Right ventricle myocardium superior (tissue), 1 donor: ENCODE measurements at places on chromosomes 16 and 17. TPM values are rescaled to one million over a fixed set of nuclear protein-coding genes. Genes with fewer than 3 reads are reported as not detected.
A peak's percentile ranks its signal among the peaks of the same experiment; 100 is the strongest.

Gene ZNF75A
- 16.8 TPM for total RNA-seq

Gene SPATA22
- total RNA-seq = 0.51 TPM

Gene ZC3H18
- 23.5 TPM for total RNA-seq

Gene FOXL1
- total RNA-seq = 0.75 TPM

Gene CD79B
- 8.9 TPM for total RNA-seq

Gene PARD6A
- 3.2 TPM for total RNA-seq

Gene IRX5
- 11.6 TPM for total RNA-seq

Gene CTRL
- 0.78 TPM for total RNA-seq

- no peak for DNase-seq
Observed at GRCh38 chr16:3458852-3459361, 15.4 kb downstream of the NAA60 start.

DNA sequence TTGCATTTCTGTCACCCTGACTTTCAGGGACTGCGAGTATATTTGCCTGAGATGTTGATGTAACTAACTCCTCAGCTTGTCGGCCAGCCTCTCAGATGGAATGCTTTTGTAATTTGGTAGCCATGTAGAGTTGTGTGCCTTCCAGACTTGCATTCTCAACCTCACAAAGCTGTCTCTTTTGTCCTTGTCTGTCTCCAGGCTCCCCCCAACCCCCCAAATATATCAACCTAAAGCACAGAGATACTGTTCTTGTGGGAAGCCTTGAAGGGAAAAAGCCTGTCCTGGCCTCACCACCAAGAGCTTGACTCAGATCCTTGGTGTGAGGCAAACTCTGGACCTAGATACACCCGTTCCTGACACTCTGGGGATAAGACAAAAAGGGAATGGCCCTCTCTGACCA lies 18.4 kb downstream of the SAP30BP start:
- DNase-seq = no peak

DNA sequence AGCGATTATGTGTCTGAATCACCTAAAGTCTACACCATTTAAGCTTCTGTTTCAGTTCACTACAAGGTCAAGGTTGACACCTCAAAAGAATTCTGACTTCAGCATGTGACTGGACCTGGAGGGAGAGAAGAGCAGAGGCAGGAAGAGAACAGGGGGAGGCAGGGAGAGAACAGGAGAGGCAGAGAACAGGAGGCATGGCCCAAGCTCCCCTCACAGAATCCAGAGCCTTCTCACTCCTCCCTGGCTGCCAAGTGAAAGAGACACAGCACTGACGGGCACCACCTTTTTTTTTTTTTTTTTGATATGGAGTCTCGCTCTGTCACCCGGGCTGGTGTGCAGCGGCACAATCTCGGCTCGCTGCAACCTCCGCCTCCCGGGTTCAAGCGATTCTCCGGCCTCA lies 11.4 kb downstream of the GGA2 start:
- DNase-seq = no peak

- no peak for DNase-seq
Observed at GRCh38 chr16:84847564-84848355, 28.0 kb downstream of the CRISPLD2 start.

DNA sequence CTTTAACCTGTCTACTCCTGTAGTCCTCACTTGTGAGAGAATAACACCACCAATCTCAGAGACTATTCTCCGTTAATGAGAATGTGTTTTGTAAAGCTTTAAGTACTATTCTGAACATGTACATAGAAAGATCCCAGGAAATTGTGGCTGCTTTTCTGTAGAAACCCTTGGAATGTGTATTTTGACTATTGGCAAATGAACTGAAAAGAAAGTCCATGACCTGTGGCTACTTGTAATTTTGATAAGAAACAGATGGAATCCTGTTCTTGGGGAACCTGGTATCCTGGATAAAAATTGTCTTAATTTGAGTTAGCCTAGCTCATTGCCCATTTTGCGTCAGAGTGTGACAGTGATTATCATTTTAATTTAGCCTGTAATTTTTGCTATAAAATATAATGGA lies 9.1 kb downstream of the CTCF start:
- DNase-seq = no peak

GRCh38 chr17:70320673-70321345 lies 151.5 kb downstream of the KCNJ2 start:
- DNase-seq = peak; percentile 50

DNA sequence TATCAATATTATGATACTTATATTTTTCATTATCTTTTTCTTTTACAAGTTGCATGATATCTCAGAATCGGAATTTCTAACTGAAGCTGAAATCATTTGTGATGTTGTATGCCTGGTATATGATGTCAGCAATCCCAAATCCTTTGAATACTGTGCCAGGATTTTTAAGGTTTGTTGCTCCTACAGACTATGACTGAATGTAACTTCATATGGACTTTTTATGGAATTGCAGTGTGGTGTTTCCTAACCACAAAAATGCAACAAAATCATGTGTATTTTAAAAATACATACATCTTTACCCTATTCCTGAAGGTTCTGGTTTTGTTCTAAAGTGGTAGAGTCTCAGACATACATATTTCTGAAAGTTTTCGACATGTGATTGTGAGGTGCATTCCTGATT lies 58.8 kb upstream of the RHBDL3 start:
- DNase-seq = no peak

DNA sequence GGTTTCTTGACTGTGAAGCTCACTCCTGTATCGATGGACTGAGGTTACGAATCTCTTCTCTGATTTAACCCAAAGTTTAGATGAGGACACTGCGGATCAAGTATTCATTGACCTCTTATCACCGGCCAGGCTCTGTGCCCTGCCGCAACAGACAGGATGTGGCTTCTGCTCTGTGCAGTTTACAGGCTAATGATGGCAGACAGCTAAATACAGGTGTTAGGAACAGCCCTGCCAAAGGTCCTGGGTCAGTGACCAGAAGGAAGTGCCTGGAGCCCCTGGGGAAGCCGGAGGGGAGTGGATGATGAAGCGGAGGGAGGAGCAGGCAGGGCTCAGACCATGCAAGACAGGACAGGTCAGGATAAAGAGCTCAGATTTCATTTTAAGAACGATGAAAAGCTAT lies 44.4 kb downstream of the HAPSTR1 start:
- DNase-seq = no peak

DNA sequence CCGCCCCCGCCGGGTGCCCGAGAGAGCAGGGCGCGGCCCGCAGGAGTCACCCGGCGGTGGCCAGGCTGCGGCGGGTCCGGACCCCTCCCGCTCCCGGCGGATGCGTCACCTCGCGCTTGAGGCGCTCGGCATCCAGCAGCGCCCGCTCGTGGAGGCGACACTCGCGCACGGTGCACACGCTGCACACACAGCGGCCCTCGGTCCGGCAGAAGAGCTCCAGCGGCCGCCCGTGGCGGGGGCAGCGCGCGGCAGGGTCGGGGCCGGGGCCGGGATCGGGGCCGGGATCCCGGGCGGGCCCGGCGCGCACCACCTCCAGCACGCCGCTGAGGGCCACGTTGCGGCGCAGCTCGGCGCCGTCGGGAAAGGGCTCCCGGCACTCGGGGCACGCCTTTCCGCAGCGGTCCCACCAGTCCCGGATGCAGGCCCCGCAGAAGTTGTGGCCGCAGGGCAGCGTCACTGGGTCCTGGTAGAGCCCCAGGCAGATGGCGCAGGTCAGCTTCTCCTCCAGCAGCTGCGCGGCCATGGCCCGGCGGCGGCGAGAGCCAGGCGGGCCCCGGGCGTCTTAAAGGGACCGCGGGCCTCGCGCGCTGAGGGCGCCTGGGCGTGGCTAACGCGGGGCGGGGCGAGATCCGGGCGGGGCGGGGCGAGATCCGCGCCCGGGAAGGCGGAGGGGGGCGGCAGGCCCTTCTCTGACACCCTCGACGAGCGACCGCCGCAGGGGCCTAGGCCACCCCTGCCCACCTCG lies at the start of gene TRIM65:
Gene TRIM65 (minus strand): TSS at position 537 of the 745 bp plus-strand sequence. CDS start 14 bp downstream, at position 523.
- peak; percentile 92 for DNase-seq

DNA sequence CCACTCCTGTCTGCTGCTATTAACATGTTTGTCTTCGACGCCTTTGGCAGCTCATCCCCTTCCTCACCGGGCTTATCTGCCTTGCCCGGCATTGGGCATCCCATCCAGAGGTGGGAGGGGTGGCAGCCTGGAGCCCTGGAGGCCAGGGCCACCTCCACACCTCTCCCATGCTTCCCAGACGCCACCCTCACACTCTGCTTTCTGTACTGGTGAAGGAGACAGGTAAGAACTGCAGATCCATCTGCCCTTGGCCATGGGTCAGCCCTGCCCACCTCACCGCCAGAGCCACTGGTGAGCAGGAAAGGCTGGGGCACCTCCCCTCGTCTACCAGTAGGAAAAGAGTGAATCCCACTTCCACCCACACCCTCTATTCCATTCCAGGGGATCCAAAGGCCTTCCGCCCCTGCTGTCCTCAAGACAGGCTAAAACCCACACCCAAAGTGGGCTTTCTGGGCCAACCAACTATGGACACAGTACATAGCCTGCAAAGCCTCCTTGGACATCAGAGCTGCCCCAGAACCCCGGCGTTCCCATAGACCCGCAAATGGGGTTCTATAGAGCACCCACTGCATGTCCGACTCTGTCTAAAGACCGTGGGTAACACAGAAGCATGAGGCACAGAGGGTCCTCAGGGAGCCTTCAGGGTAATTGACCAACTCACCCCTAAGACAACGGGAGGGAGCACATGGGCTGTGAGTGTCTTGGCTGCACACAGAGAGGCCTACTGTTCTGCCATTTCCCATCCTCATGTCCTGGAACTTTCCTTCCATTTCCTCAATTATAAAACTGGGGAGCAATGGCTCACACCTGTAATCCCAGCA lies 23.4 kb upstream of the RBFOX3 start:
- DNase-seq = no peak

- no peak for DNase-seq
Observed at GRCh38 chr16:66298571-66299120, 67.8 kb upstream of the CDH5 start.

- DNase-seq = no peak
Observed at GRCh38 chr16:70758786-70759185, 42.2 kb downstream of the VAC14 start.

DNA sequence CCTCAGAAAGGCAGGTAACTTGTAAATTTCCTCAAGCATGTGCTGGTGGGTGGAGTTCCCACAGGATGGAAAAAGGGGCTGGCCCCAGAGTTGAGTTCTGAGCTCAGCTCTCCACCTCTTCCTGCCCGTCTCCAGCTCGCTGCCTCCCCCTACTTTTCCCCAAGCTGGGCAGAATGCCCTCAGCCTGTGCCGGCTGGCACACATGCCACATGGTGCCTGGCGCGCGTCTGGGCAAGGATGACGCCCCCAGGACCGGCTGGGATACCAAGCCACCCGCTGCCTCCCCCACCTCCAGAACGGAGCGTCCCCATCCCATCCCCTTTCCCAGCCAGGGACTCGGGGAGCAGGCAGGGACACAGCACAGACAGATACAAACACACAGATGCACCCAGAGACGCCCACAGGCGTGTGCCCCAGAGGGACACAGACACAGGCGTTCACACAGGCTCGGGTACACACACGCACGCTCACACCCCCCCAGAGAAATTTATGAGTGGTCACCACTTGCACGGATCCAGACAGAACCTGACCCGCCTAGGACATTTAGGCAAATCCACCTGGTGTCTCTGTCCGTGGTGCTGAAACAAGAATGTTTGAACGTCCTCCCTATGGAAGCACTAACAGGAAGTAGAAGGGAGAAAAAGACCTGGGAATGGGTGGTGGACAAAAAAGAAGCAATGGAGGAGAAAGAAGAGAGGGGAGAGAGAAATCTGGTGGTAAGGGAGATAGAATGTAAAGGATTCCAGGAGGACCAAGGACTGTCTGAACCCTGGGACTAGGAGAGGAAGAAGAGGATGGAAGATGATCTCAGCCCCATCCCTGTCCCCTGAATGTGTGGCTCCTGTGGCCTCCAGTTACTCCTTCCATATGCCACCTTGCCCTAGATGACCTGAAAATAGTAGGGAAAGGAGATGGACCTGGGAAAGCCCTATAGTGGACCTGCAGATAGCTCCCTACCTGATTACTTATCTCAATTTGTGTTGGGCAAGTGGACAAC lies 15.5 kb downstream of the NEUROD2 start:
- DNase-seq = no peak
